LHCN-M2 (cell line): ENCODE measurements at places on chromosomes 5 and 9. TPM values are rescaled to one million over a fixed set of nuclear protein-coding genes. Genes with fewer than 3 reads are reported as not detected.

The EDIL3 gene
- total RNA-seq, result 56.0 and 58.7 TPM in 2 replicates

The SLC23A1 gene
- total RNA-seq, result not detected in 2 replicates

The SLC25A48 gene
- not detected in 2 replicates for total RNA-seq

The CERCAM gene
- 103 and 117 TPM in 2 replicates for total RNA-seq

The GFM2 gene
- total RNA-seq, result 56.7 and 58.7 TPM in 2 replicates

The GFPT2 gene
- total RNA-seq, result 148 and 189 TPM in 2 replicates

The ANGPTL2 gene
- total RNA-seq, result 13.5 and 36.2 TPM in 2 replicates

GRCh38 chr9:38029915-38030638, 39.0 kb downstream of the SHB start:
- DNase-seq, result peak; percentile 86

- DNase-seq, result no peak
Measured at GRCh38 chr5:443239-444151, 519 bp downstream of the EXOC3 start.

GRCh38 chr5:68318955-68319705, 103.6 kb downstream of the PIK3R1 start:
- DNase-seq, result peak; percentile 70

DNA sequence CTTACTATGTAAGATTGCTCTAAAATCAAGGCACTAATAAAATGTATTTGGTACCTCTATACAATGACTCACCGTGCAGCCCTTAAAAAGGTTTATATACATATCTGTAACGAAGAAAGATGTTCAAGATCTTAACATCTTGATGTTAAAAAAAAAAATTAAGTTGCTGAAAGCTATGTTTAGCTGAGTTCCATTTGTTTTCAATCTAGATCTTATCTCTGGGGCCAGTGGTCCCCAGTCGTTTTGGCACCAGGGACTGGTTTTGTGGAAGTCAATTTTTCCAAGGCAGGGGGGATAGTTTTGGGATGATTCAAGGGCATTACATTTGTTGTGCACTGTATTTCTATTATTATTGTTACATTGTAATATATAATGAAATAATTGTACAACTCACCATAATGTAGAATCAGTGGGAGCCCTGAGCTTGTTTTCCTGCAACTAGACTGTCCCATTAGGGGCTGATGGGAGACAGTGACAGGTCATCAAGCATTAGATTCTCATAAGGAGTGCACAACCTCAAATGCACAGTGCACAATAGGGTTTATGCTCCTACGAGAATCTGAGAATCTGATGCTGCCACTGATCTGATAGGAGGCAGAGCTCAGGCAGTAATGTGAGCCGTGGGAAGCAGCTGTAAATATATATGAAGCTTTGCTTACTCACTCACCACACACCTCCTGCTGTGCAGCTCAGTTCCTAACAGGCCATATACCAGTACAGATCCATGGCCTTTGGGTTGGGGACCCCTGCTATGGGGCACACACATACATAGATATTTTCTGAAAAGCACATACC, 27.6 kb upstream of the TSLP start:
- DNase-seq, result peak; percentile 89

- no peak for DNase-seq
Measured at GRCh38 chr5:168066536-168067208, 224.8 kb upstream of the WWC1 start.

DNA sequence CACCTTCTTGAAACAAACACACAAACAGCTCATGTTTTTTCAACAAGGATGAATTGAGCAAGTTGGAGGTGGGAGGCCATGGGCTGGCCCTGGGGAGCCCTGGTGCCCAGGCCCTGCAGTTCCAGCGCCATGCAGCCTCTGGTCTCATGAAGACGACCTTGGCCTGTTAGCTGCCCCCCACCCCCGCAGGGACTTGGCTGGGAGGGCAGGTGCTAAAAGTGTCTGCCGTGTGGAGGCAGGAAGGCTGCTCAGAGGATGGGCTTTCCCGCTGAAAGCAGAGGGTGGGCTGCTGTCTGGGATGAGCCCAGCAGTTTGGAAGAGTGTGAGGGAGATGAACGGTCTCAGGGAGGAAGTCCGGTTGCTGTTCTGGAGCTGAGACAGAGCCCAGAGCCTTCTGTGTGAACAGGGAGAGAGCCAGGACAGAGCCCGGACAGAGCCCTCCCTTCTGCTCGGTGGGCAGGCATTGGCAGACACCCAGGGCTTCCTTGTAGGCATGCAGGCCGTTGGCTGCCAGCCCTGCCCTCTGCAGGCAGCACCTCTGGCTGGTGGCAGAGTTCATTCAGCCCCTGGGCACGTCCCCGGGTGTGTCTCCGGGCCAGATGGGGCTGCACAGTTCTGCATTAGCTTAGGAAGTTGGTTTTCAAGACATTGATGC, 18.7 kb downstream of the ROPN1L start:
- DNase-seq, result no peak

DNA sequence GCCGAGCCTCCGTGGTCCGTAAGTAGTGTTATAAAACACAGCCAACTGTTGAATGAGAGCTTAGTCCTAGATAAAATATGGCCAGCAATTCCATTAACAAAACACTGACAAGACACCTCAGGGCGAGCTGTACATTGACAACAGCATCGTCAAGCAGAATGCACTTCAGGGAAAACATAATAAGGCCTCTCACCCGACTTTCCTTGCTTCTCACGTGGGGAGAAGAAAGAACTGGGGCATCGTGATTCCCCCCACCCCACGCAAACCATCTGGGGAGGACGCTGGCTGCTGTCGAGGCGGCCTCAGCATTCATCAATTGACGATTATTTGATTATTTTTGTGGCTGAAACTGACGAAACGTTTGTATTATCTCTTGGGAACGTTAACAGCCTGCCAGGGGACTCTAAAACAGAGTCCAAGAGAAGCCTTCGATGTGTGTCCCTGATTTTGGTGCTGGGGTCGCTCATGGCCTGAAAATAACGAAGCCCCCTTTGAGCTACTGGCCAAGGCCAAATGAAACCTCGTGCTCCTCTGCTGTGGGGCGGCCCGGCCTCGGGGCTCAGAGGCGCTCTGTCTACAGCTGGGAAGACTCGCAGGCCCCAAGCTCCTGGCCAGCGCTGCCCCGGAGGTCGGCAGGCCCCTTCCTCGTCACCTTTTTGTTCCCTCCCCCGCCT, 464 bp downstream of the GDF9 start:
- DNase-seq, result no peak

GRCh38 chr9:81195206-81195605, 494.1 kb downstream of the TLE1 start:
- DNase-seq, result no peak

- peak; percentile 70 for DNase-seq
Measured at GRCh38 chr5:1793301-1793740, 6.3 kb downstream of the MRPL36 start.

- DNase-seq, result no peak
Measured at GRCh38 chr9:75358846-75359245, 270.5 kb downstream of the OSTF1 start.

GRCh38 chr9:91659529-91660495, 236.2 kb upstream of the NFIL3 start:
- DNase-seq, result peak; percentile 10

GRCh38 chr9:22005702-22006606, 3.2 kb downstream of the CDKN2B start:
- no peak for DNase-seq

GRCh38 chr5:128196791-128197190, 113.2 kb downstream of the SLC12A2 start:
- no peak for DNase-seq

- no peak for DNase-seq
Measured at GRCh38 chr5:1743061-1743768, 56.4 kb downstream of the MRPL36 start.

DNA sequence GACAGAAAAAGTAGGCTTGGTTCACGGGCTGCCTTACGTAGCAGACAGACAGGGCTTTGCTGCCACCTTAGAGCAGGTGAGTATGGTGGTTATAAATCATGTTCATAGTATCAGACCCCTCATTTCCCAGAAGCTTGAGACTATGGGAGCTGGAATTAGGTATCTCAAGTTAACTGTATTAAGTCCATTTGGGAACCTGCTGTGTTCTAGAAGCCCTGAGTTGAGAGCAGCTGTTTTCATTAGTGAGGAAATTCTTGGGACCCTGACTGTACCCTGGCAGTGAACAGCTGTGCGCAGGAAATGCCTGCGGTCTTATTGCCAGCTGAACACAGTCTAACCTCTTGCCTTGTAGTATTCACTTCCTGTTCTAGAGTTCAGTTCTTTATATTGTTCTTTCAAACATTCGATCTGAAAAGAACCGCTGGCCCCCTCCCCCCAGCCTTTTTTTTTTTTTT, 29.8 kb downstream of the UGCG start:
- DNase-seq, result peak; percentile 100

GRCh38 chr9:135925496-135926133, 18.3 kb upstream of the CAMSAP1 start:
- DNase-seq, result no peak

GRCh38 chr9:86175223-86175622, 75.9 kb upstream of the GOLM1 start:
- DNase-seq, result no peak
